Neural progenitor cell (in vitro differentiated cells): ENCODE measurements at places on chromosomes 5 and 9.

DNA sequence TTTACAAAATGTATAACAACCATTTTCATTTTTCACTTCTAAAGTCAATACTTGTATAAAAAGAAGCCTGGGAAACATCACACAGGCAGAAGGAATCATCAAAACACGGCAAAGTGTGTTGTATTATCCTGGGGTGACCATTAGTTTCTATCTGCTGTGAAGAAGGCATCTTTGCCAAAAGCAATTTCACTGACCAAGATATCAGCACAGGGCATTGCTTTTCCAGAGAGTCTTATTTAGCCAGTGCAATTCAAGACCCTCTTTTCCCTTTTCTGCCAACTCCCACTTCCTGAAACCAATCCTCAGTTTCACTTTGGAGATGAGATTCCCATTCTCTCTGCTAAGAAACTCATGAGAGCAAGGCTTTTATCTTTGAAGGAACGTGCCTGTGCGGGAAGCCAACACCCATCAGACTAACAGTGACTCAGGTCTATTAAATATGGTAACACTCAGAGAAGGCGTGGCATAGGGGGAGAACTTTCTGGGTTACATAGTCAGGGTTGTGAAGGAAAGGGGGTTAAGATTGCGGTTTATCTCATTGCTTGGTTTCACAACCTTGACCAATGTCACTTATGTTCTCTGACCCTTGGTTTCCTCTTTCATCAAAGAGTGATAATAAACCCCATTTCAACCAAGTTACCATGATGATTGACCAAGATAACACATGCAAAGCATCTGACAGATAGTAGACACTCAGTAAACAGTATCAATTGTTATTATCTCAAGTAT lies 666.9 kb upstream of the KLF4 start:
- H3K4me1 ChIP-seq, result no peaks in the 10 kb centered on the region
- H3K36me3 ChIP-seq, result no peaks in the 10 kb centered on the region
- H3K4me3 ChIP-seq, result no peak overlapping the region
- no peaks in the 10 kb centered on the region for H3K27me3 ChIP-seq

DNA sequence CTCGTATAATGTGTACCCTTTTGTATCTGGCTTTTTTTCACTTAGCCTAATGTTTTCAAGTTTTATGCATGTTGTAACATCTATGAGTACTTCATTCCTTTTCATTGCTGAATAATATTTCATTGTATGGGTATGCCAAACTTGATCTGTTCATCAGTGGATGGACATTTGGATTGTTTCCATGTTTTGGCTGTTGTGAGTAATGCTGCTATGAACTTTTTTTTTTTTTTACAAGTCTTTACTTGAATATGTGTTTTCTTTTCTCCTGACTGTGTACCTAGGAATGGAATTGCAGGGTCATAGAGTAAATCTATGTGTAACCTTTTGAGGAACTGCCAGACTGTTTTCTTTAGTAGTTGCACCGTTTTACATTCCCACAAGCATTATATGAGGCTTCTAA lies 52.4 kb downstream of the MTREX start:
- H3K27ac ChIP-seq, result no peak overlapping the region
- no peaks in the 10 kb centered on the region for H3K4me1 ChIP-seq
- no peak for DNase-seq
- peaks cover 22% of the 10 kb centered on the region for H3K36me3 ChIP-seq

DNA sequence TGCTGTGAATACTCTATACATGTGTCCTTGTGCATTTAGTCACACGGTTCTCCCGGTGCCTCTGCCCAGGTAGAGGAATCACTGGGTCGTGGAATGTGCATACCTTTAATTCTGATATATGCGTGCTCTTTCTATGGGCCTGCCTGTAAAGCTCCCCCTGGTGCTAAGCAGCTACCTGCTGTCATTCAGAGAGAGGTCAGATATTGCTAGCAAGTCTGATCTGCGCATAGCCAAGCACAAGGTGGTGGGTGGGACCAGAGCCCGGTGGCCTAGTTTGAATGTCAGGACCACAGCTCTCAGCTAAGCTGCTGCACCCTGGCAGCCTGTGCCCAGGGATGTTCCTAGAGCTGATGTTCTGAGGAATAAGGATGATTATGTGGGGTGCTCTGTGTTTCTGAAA lies 33.4 kb downstream of the TJP2 start:
- H3K4me1 ChIP-seq, result peaks cover 23% of the 10 kb centered on the region
- H3K36me3 ChIP-seq, result no peaks in the 10 kb centered on the region
- H3K27ac ChIP-seq, result no peak overlapping the region
- H3K27me3 ChIP-seq, result no peaks in the 10 kb centered on the region
- no peak for DNase-seq
- H3K4me3 ChIP-seq, result no peak overlapping the region

- no peaks in the 10 kb centered on the region for H3K27me3 ChIP-seq
- H3K27ac ChIP-seq, result no peak overlapping the region
- peak; percentile 56 for DNase-seq
- no peaks in the 10 kb centered on the region for H3K36me3 ChIP-seq
Measured at GRCh38 chr9:32431940-32432555, 47.6 kb downstream of the ACO1 start.

GRCh38 chr5:113182658-113183344 lies 206.2 kb downstream of the DCP2 start:
- H3K4me3 ChIP-seq, result no peak overlapping the region
- no peak overlapping the region for H3K27ac ChIP-seq
- peaks cover 11% of the 10 kb centered on the region for H3K4me1 ChIP-seq
- H3K27me3 ChIP-seq, result no peaks in the 10 kb centered on the region

DNA sequence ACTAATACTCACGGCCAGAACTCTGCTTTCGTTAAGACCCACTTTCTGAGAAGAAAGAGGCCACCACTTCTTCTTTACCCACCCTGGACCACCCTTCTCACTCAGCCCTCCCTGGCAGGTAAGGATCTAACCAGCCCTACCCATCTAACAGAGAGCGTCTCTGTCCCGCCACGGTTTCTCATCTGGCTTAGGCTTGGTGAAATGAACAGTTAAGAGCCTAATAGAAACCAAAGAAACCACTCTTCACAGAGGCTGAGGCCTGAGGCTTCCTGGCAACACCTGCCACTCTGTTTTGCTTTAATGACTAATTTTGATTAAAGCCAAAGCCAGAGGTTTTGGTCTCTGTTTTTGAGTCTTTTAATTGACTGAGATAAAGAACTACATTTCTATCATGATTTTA lies 354.1 kb upstream of the SLC30A5 start:
- H3K27ac ChIP-seq, result no peak overlapping the region
- DNase-seq, result no peak
- no peak overlapping the region for H3K4me3 ChIP-seq
- no peaks in the 10 kb centered on the region for H3K36me3 ChIP-seq

GRCh38 chr5:163508753-163509152 lies 3.3 kb downstream of the MAT2B start:
- H3K36me3 ChIP-seq, result peaks cover 10% of the 10 kb centered on the region
- H3K4me3 ChIP-seq, result no peak overlapping the region
- H3K4me1 ChIP-seq, result peaks cover 30% of the 10 kb centered on the region
- no peaks in the 10 kb centered on the region for H3K27me3 ChIP-seq
- DNase-seq, result no peak

- H3K36me3 ChIP-seq, result no peaks in the 10 kb centered on the region
- H3K27me3 ChIP-seq, result no peaks in the 10 kb centered on the region
- no peaks in the 10 kb centered on the region for H3K4me1 ChIP-seq
- peak; percentile 3 for DNase-seq
- no peak overlapping the region for H3K4me3 ChIP-seq
Measured at GRCh38 chr9:117145811-117146490, 268.9 kb downstream of the ASTN2 start.

GRCh38 chr5:104444656-104445055 lies 882.1 kb upstream of the NUDT12 start:
- H3K4me3 ChIP-seq, result no peak overlapping the region
- DNase-seq, result no peak
- H3K27me3 ChIP-seq, result no peaks in the 10 kb centered on the region
- no peak overlapping the region for H3K27ac ChIP-seq
- no peaks in the 10 kb centered on the region for H3K36me3 ChIP-seq
- H3K4me1 ChIP-seq, result no peaks in the 10 kb centered on the region

DNA sequence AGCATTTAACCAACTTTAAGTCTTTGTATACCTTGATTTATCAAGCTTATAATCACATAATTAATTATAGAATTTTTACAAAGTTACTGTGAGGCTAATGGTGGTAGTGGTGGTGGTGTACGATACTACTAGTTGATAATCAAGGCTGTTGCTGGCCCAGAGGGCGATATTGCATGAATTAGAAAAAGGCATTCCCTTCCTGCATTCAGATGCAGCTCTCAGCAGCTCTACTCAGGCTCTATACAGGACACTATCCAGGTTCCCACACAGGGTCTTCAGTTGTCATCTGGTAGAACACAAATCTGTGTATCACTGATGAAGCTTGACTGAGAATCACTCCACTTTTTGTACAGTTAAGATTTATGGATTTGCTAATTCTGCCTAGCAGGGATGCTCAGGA lies 562.8 kb upstream of the C9orf72 start:
- DNase-seq, result no peak
- H3K36me3 ChIP-seq, result no peaks in the 10 kb centered on the region
- H3K4me3 ChIP-seq, result no peak overlapping the region
- H3K27ac ChIP-seq, result no peak overlapping the region
- H3K4me1 ChIP-seq, result peaks cover 18% of the 10 kb centered on the region

GRCh38 chr5:142152384-142152732 lies 43.8 kb downstream of the NDFIP1 start:
- DNase-seq, result peak; percentile 36
- H3K36me3 ChIP-seq, result peaks cover 4% of the 10 kb centered on the region
- no peaks in the 10 kb centered on the region for H3K27me3 ChIP-seq

GRCh38 chr9:123402981-123403509 lies 47.0 kb downstream of the CRB2 start:
- H3K36me3 ChIP-seq, result no peaks in the 10 kb centered on the region
- H3K27ac ChIP-seq, result no peak overlapping the region
- H3K27me3 ChIP-seq, result peaks cover 7% of the 10 kb centered on the region
- peaks cover 42% of the 10 kb centered on the region for H3K4me1 ChIP-seq

DNA sequence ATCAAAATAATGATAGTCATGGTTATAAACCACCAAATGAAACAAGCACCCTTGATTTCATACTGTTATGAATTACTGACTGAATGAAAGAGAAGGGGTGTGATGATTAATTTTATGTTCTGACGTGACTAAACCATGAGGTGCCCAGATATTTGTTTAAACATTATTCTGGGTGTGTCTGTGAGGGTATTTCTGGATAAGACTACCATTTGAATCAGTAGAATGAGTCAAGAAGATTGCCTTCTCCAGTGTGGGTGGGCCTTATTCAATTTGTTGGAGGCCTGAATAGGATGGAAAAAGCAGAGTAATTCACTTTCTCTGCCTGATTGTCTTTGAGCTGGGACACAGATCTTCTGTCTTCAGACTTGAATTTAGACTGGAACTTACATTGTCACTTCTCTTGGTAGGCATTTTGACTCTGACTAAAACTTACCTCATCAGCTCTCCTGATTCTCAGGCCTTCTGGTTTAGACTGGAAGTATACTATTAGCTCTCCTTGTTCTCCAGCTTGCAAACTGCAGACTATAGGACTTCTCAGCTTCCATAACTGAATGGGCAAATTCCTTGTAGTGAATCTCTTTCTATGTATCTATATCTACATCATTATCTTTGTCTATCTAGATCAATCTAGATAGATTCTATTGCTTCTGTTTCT lies 321.9 kb upstream of the TARS1 start:
- H3K4me1 ChIP-seq, result no peaks in the 10 kb centered on the region
- no peak overlapping the region for H3K4me3 ChIP-seq
- H3K27ac ChIP-seq, result no peak overlapping the region
- DNase-seq, result no peak
- H3K27me3 ChIP-seq, result no peaks in the 10 kb centered on the region
- H3K36me3 ChIP-seq, result no peaks in the 10 kb centered on the region

DNA sequence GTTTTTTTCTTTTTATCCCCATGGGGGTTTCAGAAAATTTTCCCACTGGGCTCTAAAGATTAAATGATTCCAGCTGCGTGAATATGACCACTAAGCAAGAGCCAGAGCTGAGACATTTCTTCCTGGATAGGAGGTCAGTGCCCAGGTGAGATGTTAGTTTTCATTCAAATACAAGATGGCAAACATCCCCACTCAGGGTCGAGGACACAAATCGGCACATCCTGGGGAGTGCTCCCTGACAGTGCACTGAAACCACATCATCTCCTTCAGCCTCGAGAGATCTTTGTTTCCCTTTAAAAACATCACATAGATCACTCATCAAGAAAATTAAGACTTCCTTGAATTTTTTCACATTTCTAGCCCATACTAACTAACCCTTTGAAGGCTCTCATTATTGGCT lies 273.2 kb upstream of the PANK3 start:
- H3K27ac ChIP-seq, result no peak overlapping the region
- no peaks in the 10 kb centered on the region for H3K36me3 ChIP-seq
- no peaks in the 10 kb centered on the region for H3K27me3 ChIP-seq
- DNase-seq, result no peak

DNA sequence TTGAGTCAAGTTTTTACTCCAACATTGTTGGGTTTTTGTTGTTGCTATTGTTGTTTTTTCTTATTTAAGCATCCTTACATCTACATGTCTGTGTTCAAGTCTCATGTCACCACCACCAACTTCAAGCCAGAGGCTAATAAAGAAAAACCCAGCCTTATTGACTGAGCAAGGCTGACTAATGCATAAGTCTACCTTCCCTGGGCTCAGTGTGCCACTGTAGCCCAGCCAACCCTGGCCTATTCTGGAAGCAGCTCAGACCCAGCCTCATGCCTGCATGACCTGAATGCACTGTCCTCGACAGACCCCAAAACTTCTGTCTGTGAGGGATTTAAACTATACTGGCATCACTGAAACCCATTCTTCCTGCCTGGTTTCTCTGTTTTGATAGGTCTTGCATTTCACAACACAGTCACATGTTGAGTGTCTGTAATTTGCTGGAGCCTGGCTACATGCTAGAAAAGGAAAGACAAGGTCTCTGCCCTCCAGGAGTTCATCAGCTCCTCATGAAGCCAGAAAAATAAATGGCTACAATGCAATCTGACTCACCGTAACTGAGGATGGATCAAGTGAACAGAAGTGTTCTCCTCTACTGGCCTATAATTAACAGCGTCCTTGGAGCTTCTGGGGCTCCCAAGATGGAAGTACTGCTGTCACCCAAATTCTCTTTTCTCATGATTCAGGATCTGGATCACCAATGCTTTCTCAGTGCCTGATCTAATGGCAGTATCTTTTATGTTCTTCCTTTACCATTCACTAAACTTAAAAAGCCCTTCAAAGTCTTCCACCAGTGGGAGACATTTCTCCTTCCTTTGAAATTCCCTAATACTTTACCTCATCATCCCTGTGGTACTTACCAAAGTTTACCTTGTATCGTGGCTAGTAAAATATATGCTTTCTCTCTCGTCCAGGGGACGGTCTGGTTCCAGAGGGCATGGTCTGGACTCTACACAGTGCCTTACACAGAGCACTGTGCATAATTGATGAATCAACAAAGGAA lies 103.9 kb upstream of the IFNE start:
- H3K27me3 ChIP-seq, result no peaks in the 10 kb centered on the region
- no peaks in the 10 kb centered on the region for H3K4me1 ChIP-seq
- no peak overlapping the region for H3K27ac ChIP-seq
- no peaks in the 10 kb centered on the region for H3K36me3 ChIP-seq
- no peak for DNase-seq
- H3K4me3 ChIP-seq, result no peak overlapping the region

- H3K36me3 ChIP-seq, result no peaks in the 10 kb centered on the region
- H3K4me3 ChIP-seq, result no peak overlapping the region
- DNase-seq, result no peak
- H3K4me1 ChIP-seq, result no peaks in the 10 kb centered on the region
Measured at GRCh38 chr5:56054666-56055065, 59.9 kb upstream of the IL6ST start.
